ENCODE measurements at places on chromosomes 11 and 22.

DNA sequence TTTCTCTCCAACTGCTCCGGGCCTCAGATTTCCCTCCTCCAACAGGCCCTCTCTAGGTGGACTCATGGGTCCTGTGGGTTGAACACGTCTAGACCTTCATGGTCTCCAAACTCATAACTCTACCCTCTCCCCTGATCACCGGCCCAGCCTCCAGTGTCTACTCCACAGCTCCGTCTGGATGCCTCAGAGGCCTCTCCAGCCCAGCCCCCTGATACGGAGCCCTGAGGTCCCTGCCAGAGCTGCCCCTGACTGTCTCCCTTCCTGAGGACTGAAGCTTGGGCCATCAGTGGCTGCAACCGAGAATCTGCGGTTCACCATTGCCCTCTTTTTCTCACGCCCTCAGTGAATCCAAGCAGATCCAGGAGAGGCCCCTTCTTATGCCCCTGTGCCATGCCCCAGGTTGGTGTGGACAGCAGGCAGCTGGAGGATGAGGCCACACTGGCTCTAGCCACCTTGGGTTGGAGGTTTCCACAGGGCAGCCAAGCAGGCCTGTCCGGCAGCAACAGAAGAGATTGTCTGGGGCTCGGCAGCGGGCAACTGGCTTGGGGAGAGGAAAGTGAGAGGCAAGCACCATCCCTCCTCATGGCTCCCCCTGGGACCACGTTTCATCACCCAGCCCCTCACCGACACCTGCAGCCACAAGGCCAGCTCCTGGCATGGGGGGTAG, 104.6 kb upstream of the FGF3 start:
- no peak for DNase-seq

DNA sequence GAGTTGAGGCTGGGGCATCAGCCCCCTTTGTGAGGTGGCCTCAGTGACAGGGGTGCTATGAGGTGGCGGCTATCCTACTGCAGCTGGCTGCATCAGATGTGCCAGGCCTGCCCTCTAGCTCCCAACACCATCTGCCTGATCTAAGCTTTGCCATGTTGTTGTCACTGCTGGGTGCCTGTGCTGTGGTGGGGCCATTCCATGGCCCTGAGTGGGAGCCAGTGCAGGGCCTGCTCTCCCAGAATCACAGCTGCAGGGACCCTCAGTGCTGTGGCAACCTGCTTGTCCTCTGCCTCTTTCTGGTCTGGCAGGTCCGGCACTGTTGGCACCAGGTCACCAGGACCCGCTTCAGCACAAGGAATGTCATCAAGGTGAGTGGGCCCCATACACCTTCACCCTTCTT, 1.8 kb upstream of the SNU13 start:
- DNase-seq: no peak

DNA sequence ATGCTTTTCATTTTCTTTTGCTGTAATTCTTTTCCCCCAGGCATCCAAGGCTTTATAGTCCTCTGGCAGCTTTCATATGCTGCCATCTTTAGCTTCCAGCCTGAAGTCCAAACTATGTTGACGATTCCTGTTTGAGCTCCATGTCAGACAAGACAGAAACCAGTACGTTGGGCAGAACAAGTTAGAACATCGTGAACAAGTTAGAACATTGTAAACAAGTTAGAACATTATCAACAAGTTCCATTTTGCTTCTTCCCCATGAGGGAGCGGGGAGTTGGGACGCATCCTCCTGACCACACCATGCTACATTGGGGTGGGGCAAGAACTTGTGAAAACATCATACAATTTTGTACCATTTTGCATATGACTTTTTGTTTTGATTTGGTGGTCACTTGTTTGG, 23.9 kb downstream of the GLB1L2 start:
- DNase-seq: no peak

- no peak for DNase-seq
Observed at GRCh38 chr11:93840180-93840579, 10.2 kb downstream of the VSTM5 start.

- peak; percentile 61 for DNase-seq
Observed at GRCh38 chr22:22558972-22559603, at the start of gene PRAME. PRAME (minus strand) TSS chr22:22559265; CDS start chr22:22556832, 2,433 bp downstream.

GRCh38 chr22:22684580-22685561, 40.5 kb downstream of the GGTLC2 start:
- DNase-seq: no peak

GRCh38 chr11:110173811-110174644, 80.8 kb downstream of the ZC3H12C start:
- DNase-seq: peak; percentile 72

GRCh38 chr22:43313890-43314474, 29.2 kb downstream of the SCUBE1 start:
- DNase-seq: no peak

GRCh38 chr11:4680341-4680740, 17.3 kb downstream of the OR51E2 start:
- DNase-seq: no peak

DNA sequence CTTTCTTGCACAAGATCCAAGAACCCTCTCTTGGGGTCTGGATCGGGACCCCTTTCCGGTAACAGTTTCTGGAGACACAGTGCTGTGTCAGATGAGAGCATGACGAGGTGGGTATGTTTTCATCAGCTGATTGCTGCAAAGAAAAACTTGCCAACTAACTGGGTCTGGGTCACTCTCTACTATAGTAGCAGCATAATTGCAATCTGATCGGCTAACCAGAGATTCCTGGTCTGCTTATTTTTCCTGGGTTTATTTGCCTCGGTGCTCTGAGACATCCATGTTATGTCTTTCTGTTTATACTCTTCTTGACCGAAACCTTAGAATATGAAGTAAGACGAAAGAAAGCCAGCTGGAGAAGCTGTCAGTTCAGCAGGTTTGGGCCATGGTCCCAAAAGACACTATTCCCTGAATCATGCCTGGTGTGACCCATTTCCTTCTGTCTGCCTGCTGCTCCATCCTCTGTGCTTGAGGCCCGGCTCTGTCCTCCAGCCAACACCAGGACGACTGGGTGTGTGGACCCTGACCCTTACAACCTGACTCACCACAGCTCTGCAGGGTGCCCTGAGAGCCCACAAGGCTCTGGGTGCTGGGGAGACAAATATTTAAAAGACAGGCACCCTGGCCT, 24.1 kb upstream of the CLMP start:
- no peak for DNase-seq

DNA sequence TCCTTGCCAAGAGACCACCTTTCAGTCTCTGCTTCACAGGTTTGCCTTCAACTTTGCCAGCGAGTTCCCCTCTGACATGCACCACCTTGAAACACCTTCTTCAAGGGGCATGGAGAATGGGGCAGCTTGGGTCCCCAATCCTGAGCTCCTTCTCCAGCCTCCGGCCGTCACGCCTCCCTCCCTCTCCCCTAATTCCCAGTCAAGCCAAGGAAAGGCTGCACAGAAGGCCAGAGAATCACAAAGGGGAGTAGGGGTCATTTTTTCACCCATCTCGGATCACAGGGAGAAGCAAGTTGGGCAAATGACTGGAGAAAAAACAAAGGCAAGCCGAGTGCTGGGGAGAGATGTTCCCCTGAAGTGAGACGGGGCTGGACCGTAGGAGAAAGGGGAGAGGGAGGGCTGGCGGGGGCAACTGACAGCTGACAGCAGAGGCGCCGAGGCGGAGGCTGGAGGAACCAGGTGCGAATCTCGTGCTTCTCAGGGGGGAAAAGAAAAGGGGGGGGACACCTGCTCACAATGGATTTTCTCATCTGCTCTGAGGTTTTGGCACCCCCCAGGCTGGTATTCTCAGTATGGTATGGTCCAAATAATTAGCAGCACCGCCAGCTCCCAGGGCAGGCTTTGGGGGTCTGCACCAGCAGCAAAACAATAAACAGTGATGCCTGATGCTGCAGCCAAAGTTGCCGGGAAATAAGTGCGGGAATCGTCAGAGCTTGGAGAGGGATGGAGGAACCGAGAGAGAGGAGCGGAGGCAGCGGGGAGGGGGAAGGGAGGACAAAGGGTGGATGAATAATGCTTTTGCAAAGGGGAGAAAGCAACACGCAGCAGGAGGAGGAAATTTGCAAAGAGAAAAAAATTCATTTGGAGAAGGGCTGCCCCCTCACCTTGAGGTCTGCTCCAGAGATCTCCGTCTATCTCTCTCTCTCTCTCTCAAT, 644 bp downstream of the YPEL4 start:
- no peak for DNase-seq

DNA sequence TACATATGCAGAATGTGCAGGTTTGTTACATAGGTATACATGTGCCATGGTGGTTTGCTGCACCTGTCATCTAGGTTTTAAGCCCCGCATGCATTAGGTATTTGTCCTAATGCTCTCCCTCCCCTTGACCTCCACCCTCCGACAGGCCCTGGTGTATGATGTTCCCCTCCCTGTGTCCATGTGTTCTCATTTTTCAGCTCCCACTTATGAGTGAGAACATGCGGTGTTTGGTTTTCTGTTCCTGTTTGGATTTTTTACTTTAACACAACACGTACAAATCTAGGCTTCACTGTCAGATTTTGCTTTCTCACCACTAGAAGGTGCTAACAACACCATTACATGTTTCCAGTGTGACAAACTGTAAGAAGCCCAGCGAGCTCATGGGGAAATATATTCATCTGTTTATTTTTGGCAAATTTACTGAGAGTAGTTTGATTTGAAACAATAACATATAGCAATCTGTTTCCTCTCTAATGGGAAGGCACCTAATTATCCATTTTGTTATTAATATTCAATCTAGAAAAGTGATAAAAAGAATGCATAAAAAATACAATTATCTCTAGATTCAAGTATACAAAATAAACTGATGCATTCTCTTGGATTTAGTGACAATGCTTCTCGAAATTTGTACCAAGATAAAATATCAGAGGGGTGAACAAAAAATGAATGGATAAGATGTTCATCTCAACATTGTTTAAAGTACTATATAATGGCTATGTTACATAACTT, 23.2 kb upstream of the BIRC3 start:
- no peak for DNase-seq

- DNase-seq: no peak
Observed at GRCh38 chr11:92838759-92839310, 130.6 kb upstream of the MTNR1B start.

Data from T-helper 2 cell (primary cell).